CD4-positive, alpha-beta memory T cell (primary cell): ENCODE measurements at places on chromosomes 3 and 15. TPM values are rescaled to one million over a fixed set of nuclear protein-coding genes. Genes with fewer than 3 reads are reported as not detected.

The SMCO1 gene
- total RNA-seq = not detected

The CPNE9 gene
- total RNA-seq = 0.58 TPM

The CYP11A1 gene
- not detected for total RNA-seq

DNA sequence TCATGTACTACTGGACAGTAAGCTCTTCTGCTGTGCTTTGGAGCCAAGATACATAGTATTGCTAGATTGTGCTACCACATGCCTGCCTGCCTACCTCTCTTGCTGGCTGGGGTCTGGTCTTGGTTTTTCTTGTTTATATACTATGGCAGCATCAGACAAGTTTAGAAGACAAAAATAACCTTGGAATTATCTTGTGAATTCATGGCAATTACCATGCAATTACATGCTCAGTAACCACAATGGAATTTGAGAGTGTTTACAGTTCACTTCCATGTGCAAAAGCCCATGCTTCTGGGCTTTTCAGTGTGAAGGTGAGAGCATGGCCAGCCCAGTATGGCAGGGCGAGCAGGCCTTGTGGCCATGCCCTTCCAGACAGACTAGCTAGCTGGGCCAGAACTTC lies 48.0 kb upstream of the C15orf61 start:
- no peak overlapping the region for H3K4me3 ChIP-seq
- H3K36me3 ChIP-seq = no peaks in the 10 kb centered on the region
- no peak overlapping the region for H3K27ac ChIP-seq

GRCh38 chr3:39453134-39453533 lies 14.3 kb upstream of the MOBP start:
- no peaks in the 10 kb centered on the region for H3K4me1 ChIP-seq
- no peak for DNase-seq
- H3K36me3 ChIP-seq = no peaks in the 10 kb centered on the region
- H3K4me3 ChIP-seq = no peak overlapping the region
- no peak overlapping the region for H3K27ac ChIP-seq

GRCh38 chr15:69158843-69159240 lies 1.6 kb upstream of the GLCE start:
- no peak for DNase-seq
- no peaks in the 10 kb centered on the region for H3K36me3 ChIP-seq
- no peak overlapping the region for H3K4me3 ChIP-seq
- H3K27me3 ChIP-seq = no peaks in the 10 kb centered on the region
- H3K27ac ChIP-seq = no peak overlapping the region

GRCh38 chr3:192364316-192364715 lies 363.0 kb downstream of the FGF12 start:
- no peak overlapping the region for H3K27ac ChIP-seq
- H3K4me1 ChIP-seq = no peaks in the 10 kb centered on the region
- DNase-seq = no peak
- no peaks in the 10 kb centered on the region for H3K36me3 ChIP-seq
- no peaks in the 10 kb centered on the region for H3K27me3 ChIP-seq
- H3K4me3 ChIP-seq = no peak overlapping the region
